ENCODE measurements at places on chromosomes 11 and 22.

GRCh38 chr11:109132539-109132938 lies 289.5 kb upstream of the C11orf87 start:
- no peak for DNase-seq

DNA sequence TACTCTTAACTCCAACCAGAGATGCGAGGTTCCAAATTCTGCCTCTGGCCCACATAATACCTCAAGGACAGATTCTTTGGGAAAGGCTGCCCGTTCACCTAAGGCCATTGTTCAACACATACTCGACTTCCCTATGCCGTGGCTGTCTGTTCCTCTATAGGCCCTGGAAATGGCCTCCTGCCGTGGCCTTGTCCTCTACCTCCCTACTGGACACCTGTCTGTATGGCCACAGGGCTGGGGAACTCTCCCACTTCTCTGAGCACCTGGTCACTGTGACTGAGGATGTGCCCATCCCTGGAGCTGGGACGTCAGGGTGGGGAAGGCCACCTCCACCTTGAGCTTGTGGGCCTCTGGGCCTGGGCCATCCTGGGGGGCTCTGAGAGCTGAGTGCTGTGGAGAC lies 340.5 kb upstream of the B3GAT1 start:
- DNase-seq = no peak

- DNase-seq = no peak
These were observed 147.9 kb downstream of the C11orf91 start for GRCh38 chr11:33552756-33553155.

DNA sequence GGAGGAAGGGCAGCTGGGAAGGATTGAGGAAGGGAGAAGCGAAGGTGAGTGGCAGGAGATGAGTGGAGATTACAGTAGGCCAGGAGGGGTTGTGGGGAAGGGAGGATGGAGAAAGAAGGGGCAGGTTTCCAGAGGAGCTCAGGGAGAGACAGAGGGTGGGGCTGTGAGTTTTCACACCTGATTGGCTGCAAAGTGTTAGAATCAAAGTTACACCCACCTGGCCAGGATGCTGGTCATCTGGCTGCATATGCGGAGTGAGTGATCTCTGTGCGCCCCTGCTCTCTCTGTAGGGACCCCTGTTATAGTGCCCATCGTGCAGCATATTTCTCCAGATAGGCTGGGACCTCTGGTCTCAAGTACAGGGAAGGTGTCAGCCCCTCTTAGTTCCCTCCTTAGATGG lies 18.3 kb downstream of the AMPD3 start:
- no peak for DNase-seq

- no peak for DNase-seq
These were observed 731.0 kb upstream of the CNTN5 start for GRCh38 chr11:98289617-98290263.

DNA sequence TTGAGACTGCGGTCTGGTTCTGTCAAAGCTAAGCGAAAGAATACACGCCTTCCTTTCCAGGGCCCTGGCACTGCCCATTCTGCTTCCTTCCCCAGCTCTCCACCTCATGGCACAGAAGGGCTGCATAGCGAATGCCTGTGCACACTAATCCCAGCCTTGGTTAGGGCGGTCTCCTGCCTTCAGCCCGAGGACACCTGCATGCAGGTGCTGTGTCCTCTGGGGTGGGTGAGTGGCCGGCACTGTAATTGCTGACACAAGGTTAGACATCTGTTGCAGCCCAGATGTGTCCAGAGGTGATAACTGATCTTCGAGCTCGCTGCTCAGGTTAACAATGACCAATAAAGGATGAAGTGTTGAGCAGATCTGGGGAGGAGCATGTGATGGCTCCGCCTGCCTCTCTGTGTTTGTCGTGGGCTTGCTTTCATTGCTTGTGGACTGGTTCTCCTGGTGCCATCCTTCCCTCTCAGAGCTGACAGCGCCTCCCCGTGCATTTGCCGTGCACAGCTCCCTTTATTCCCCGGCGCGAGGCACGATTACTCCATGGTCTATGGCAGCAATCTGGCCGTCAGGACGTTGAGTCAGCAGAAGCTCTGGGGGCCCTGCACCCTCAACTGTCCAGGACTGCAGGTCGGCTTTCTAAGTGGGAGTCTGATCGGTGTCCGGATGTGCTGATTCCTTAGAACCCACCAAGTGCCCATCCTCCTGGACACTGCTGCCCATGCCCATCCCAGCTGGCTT lies 1088.2 kb downstream of the BRD1 start:
- DNase-seq = no peak

Data from HEK293T (cell line).